ENCODE measurements at places on chromosomes 7 and 10.

DNA sequence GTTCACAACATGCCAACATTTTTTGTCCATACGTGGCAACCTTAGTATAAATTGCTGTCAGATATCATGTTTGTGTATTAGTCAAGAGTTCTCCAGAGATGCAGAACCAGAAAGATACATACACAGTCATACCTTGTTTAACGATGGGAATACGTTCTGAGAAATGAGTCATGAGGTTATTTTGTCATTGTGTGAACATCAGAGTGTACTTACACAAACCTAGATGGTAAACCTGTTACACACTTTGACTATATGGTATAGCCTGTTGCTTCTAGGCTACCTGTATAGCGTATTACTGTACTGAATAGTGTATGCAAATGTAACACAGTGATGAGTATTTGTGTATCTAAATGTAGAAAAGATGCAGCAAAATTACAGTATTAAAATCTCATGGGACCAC is 22.3 kb downstream of the ZNF518A start:
- no peak for DNase-seq

- no peak for DNase-seq
Observed at GRCh38 chr7:126228356-126229061, 1024.2 kb downstream of the GRM8 start.

DNA sequence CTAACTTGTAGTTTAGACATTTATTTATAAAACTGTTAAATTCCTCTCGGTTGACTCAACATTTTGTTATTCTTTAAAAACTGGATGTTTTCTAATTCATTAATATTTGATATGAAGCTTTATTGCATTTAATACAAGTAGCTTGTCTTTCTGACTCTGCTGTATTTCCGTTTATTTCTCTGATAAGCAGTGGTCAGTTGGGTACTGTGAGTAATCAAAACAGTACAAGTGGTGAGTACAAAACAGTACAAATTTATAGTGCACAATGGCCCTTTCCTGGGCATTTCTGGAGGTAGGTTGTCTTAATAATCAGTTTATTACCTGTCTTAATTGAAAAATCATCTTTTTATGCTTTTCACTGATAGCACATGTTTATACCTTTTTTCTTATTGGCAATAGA is 182.7 kb downstream of the CCSER2 start:
- DNase-seq = peak; percentile 31

- DNase-seq = no peak
Observed at GRCh38 chr7:977326-978048, 2.1 kb upstream of the COX19 start.

GRCh38 chr7:99768471-99768870 is 15.5 kb downstream of the CYP3A4 start:
- no peak for DNase-seq

- peak; percentile 6 for DNase-seq
Observed at GRCh38 chr7:136033413-136034031, 56.4 kb upstream of the MTPN start.

DNA sequence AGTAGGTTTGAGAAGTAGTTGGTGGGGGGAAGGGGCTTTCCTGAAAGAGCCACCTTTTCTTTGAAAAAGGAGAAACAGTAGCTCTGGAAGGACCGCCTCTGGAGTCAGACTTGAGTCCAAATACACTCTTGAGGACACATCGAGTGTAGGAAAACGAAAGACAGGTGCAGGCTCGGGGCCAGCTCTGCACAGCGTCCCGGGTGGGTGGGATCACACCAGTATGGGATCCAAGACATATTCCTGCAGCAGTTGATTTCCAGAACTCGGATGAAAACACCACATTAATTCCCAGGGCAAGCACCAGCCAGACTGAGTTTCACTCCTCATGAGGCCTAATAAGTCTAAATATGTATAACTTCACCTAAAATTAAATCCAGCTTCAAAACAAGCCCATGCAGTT is 61.4 kb downstream of the ASB13 start:
- DNase-seq = no peak

GRCh38 chr7:74253331-74253730 is 868 bp downstream of the RFC2 start:
- no peak for DNase-seq

- no peak for DNase-seq
Observed at GRCh38 chr7:31724696-31725095, 37.7 kb downstream of the PPP1R17 start.

DNA sequence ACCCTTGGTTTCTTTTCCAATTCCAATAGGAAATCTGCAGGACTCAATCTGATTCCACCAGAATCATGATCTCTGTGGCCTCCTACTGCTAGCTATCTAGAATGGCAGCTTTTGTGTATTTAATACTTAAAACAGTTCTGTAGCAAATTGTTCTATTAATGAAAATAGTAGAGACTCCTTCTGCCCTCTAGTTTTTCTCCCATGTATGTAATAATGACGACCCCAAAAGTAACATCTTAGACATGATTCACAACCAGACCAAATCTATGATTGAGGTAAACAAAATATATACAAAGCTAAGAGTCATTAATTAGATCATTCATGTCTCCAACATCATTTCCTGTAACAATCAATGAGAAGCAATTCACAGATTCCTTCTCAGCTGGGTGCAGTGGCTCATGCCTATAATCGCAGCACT is 259.1 kb upstream of the MKLN1 start:
- DNase-seq = peak; percentile 56

GRCh38 chr7:156034397-156034796 is 222.1 kb upstream of the SHH start:
- no peak for DNase-seq

GRCh38 chr7:111029574-111030251 is 61.2 kb upstream of the LRRN3 start:
- DNase-seq = peak; percentile 64

GRCh38 chr10:5477948-5478693 is 21.2 kb downstream of the CALML5 start:
- DNase-seq = no peak

GRCh38 chr7:113087071-113087998 is 708 bp upstream of the GPR85 start:
- DNase-seq = peak; percentile 96

GRCh38 chr10:122565766-122566206 is 5.2 kb downstream of the DMBT1 start:
- DNase-seq = peak; percentile 93

GRCh38 chr10:132115732-132116131 is 50.0 kb downstream of the JAKMIP3 start:
- peak; percentile 31 for DNase-seq

DNA sequence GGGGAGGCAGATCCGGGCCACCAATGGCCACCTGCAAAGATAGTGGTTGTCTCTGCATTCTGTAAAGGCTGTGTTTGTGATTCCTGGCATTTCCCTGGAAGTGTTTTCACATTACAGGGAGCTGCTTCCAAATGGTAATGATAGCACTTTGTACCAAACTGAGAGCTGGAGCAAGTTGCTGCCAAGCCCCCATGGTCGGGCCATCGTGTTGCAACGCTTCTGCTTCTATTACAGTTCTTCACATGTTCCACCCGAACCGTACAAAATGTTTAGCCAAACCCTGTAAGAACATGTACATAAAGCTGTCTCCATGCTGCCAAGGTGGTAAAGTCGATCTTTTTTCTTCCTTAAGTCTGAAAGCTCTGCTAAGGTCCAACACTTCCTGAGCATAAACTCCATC is 397.7 kb upstream of the NFE2L3 start:
- DNase-seq = no peak

- peak; percentile 67 for DNase-seq
Observed at GRCh38 chr7:156827587-156828203, 65.3 kb downstream of the LMBR1 start.

GRCh38 chr10:35896001-35896400 is 253.9 kb upstream of the FZD8 start:
- DNase-seq = peak; percentile 88
